Heart left ventricle (tissue), 16 donors: ENCODE measurements at places on chromosomes 16 and 17. TPM values are rescaled to one million over a fixed set of nuclear protein-coding genes. Genes with fewer than 3 reads are reported as not detected.

Gene KRT36
- total RNA-seq = not detected

Gene PRAC2
- total RNA-seq = not detected

Gene ABCA8
- 60.5 TPM for total RNA-seq

Gene ARL17B
- total RNA-seq = 10.8 TPM

Gene DPEP1
- not detected for total RNA-seq

Gene HOXB1
- total RNA-seq = not detected

Gene SPATA32
- not detected for total RNA-seq

Gene TP53TG3C
- not detected for total RNA-seq

Gene ZNF48
- 7.4 TPM for total RNA-seq

Gene DRC3
- 0.42 TPM for total RNA-seq

Gene CCL15
- total RNA-seq = not detected

Gene NDE1
- 22.2 TPM for total RNA-seq

Gene OTOP3
- total RNA-seq = not detected

Gene CDRT4
- not detected for total RNA-seq

Gene RAB37
- total RNA-seq = 0.76 TPM

Gene OR4D1
- total RNA-seq = not detected

Gene EVI2B
- 1.2 TPM for total RNA-seq

Gene PRR29
- 0.15 TPM for total RNA-seq

Gene OXLD1
- 28.8 TPM for total RNA-seq

Gene TMEM235
- not detected for total RNA-seq

Gene PGAP3
- total RNA-seq = 12.8 TPM

Gene DLX3
- total RNA-seq = not detected

Gene NHERF2
- 236 TPM for total RNA-seq
